Memory B cell (primary cell): ENCODE measurements at places on chromosomes 1 and 21.
A peak's percentile ranks its signal among the peaks of the same experiment; 100 is the strongest.

DNA sequence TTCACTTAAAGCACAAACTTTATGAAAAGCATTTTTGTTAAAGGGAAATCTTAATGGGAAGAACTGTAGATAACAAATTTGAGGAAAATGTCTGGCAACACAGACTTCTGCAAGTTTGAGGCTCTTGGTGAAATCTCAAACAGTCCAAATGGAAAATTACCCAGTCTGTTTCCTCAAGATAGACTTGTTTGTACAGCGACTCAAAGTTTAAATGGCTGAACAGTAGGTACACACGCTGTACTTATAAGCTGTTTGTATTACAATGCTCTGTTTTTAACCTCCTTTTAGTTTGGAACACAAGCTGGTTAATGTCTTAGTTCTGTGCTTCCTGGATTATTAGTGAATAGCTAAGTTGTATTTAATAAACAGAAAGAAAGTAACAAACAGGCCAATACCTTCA lies 217.1 kb downstream of the NFIA start:
- DNase-seq, result no peak

GRCh38 chr1:214248311-214249085 lies 32.5 kb upstream of the SMYD2 start:
- no peak for DNase-seq

DNA sequence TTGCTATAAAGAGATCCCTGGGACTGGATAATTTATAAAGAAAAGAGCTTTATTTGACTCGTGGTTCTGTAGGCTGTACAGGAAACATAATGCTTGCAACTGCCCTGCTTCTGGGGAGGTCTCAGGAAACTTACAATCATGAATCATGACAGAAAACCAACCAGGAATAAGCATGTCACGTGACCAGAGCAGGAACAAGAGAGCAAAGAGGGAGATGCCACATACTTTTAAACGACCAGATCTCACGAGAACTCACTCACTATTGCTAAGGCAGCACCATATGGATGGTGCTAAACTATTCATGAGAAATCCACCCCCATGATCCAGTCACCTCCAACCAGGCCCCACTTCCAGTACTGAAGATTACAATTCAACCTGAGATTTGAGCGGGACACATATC lies 49.8 kb upstream of the RCC1 start:
- no peak for DNase-seq

GRCh38 chr1:100852976-100853375 lies 41.7 kb downstream of the EXTL2 start:
- DNase-seq, result no peak

DNA sequence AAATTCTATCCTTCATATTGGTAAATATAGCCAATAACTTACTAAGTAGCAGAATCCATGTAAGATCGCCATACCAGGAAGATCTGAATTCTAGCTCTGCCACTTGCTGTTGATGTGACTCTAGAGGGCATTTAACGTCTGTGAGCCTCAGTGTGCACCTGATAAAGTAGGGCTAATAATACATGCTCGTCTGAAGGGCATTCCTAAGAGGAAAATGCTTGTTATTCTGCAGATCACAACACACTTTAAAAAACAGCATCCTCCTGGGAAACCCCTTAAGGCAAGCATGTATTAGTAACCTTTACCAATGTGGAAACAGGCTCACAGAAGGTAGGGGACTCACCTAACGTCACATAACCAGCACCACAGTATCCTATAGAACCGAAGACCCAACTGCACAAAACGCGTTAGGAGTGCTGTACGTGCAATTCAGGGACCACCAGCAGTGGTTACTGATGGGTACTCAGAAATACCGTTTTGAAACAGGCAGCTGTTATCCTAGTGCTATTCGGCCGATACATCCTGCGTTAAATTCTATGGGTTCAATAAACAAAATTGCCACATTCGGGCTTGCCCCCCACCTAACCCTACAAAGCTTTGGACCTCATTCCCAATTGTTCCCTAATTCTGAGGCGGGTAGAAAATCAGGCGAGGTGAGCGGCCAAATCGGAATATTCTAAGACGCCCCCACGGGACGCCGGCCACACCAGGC lies 758 bp downstream of the DEPDC1 start:
- no peak for DNase-seq

- DNase-seq, result no peak
These were observed 6.4 kb upstream of the GPR157 start for GRCh38 chr1:9135073-9135836.

DNA sequence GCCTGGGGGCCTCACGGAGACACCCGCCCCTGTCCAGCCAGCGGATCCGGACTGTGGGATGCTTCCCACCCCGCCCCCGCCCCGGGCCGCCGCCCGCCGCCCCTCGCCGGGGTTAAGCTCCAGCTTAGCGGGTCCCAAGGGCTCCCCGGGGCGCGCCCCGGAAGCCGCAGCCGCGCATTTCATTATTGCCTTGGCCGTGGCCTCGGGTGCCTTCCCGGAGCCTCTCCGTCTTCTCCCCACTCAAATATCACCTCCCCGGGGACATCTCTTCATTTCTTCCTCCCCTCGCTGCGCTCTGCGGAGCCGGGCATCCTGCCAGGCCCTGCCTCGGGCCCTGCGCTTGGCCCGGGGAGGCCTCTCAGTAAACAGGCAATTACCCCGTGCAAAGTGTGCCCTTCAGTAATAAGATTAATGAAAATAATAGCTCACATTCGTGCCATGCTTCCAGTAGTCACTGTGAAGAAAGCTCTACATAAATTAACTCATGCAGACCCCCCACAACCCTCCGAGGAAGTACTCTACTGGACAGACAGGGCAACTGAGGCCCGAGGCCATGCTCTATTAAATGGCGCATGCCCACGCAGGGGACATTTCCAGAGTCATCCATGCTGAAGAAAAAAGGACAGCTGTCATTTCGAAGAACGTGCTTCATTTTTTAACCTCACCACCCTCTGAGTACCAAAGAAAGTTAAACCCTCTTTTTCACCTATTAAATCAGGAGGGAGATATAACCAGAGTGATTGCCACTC lies 49.9 kb upstream of the LAPTM5 start:
- DNase-seq, result no peak

GRCh38 chr1:221117548-221117951 lies 238.3 kb downstream of the HLX start:
- DNase-seq, result no peak

DNA sequence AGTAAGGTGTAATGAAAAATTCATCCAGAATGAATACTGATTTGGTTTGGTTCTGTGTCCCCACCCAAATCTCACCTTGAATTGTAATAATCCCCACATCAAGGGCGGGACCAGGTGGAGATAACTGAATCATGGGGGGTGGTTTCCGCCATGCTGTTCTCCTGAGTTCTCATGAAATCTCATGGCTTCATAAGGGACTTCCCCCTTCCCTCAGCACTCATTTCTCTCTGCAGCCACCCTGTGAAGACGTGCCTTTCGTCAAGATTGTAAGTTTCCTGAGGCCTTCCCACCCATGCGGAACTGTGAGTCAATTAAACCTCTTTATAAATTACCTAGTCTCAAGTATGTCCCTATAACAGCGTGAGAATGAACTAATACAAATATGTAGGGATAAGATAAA lies 5.5 kb upstream of the SYNJ1 start:
- DNase-seq, result no peak

DNA sequence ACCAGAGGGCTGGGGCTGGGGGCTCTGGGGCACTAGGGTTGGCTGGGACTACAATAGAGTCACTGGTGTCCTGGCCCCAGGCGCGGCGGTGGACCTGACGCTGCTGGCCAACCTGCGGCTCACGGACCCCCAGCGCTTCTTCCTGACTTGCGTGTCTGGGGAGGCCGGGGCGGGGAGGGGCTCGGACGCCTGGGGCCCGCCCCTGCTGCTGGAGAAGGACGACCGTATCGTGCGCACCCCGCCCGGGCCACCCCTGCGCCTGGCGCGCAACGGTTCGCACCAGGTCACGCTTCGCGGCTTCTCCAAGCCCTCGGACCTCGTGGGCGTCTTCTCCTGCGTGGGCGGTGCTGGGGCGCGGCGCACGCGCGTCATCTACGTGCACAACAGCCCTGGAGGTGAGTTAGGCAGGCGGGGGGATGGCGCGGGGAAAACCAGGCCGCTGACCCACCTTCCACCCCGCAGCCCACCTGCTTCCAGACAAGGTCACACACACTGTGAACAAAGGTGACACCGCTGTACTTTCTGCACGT lies 4.1 kb downstream of the TIE1 start:
- no peak for DNase-seq

DNA sequence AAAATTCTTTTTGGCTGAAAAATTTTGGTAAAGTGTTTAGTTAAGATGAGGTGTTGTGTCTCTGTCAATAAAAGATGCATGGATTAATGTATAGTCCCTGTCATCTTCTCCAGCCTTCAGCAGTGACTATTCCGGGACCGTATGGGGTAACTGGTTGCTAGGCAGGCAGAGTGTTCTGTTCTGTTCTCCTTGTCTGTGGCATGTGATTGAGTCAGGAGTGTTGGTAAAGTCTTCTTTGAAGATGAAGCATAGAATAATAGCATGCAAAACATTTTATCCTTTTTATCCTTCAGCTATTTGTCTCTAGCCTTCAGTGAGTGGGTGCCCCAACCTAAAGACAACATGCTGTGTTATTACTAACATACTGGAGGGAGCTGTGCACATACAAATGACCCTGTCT lies 74.6 kb downstream of the RGL1 start:
- no peak for DNase-seq

- no peak for DNase-seq
These were observed 163.6 kb downstream of the TNFSF18 start for GRCh38 chr1:172887162-172887561.

DNA sequence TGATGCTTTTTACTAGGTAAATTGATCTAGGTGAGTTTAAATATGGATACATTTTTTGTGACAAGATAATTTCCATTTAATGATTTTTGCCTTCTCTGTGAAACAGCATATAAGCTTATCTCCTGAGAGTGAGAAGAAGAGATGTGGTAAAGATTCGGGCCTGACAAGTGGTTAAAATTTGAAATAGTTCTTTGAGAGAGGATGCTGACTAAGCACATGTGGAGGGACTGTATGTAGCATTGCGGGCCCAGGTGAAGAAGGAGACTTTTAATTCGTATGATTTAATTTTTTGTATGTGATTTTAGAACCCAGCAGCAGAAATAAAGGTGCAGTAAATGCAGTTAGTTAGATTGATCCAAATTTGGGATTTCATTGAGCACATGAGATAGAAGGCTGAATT lies 51.9 kb downstream of the RPRD2 start:
- no peak for DNase-seq

GRCh38 chr1:115062542-115063004 lies 26.7 kb downstream of the TSPAN2 start:
- peak; percentile 72 for DNase-seq

DNA sequence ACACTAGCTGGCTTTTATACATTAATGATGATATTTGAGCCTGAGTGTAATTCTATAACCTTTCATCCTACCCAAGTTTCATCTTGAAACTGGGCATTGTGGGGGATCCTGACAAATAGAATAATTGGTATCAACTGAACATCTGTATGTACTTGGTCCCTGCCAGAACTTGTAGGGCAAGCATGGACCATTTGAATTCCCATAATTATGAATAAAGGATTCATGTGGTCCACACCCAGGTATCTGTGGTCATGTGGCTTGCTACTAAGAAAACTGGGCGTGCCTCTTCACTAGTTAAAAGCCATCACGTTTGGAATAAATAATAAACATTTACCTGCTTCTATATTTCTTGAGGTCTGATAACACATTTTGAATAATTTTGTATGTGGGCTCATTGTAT lies 20.6 kb upstream of the VTCN1 start:
- no peak for DNase-seq

- no peak for DNase-seq
These were observed 12.8 kb upstream of the PRDM2 start for GRCh38 chr1:13687151-13687715.

- no peak for DNase-seq
These were observed 561.6 kb downstream of the PLA2G4A start for GRCh38 chr1:187390215-187390818.

DNA sequence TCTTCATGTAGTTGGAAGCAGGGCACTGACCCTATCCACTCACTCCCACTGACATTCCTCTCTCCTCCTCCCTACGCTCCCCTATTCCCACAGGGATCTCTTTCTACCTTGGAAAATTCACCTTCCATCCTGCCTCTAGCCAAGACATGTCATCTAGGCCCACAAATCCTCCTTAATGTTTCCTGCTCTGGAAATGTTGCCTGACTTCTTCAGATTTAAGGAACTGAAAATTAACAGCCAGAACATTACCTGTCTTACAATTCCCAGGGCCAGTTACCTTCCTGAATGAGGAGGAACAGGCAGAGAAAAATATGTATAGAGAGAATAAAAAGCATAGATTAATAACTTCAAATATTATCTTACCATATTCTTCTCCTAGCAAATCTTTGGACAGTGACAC lies 147.3 kb downstream of the MRPL39 start:
- DNase-seq, result no peak
